ENCODE measurements at places on chromosomes 4 and X.

GRCh38 chrX:115650916-115651315, 89.9 kb downstream of the PLS3 start:
- DNase-seq: no peak

GRCh38 chr4:45033676-45034419, 307.5 kb upstream of the GNPDA2 start:
- DNase-seq: no peak

- no peak for DNase-seq
Measured at GRCh38 chr4:14897217-14897616, 105.1 kb upstream of the CPEB2 start.

GRCh38 chr4:15148199-15148598, 145.9 kb downstream of the CPEB2 start:
- DNase-seq: no peak

- peak; percentile 15 for DNase-seq
Measured at GRCh38 chrX:64975989-64976672, at the start of gene ZC4H2. Gene ZC4H2 (minus strand): TSS chrX:64976450. CDS start chrX:64976377, 73 bp downstream.

DNA sequence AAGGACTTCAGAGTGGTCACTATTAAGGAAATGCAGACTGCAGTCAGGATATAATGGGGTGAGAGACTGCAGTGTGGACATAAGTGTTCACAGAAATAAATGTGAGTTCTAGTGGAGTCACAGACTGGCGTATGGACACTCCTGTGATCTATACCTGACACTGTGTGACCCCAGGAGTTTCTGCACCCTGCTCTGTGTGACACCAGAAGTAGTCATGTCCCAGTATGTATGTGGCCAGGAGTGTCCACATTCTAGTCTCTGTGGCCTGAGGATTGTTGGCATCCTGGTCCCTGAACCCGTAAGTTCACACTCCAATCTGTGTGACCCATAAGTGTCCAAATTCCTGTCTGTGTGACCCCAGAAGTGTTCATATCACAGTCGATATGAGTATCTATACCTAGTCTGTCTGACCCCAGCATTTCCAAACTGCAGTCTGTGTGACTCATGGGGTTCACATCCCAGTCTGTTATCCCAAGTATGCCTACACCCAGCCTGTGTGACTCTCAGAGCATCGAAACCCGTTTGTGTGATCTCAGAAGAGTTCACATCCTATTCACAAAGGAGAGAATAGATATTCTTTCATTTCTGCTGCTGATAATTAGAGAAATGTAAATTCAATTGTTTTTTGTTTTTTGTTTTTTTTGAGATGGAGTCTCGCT, 16.3 kb downstream of the WDR13 start:
- no peak for DNase-seq

GRCh38 chrX:44529310-44529709, 13.3 kb downstream of the FUNDC1 start:
- DNase-seq: no peak

- no peak for DNase-seq
Measured at GRCh38 chrX:45537936-45538335, 337.3 kb upstream of the DIPK2B start.

DNA sequence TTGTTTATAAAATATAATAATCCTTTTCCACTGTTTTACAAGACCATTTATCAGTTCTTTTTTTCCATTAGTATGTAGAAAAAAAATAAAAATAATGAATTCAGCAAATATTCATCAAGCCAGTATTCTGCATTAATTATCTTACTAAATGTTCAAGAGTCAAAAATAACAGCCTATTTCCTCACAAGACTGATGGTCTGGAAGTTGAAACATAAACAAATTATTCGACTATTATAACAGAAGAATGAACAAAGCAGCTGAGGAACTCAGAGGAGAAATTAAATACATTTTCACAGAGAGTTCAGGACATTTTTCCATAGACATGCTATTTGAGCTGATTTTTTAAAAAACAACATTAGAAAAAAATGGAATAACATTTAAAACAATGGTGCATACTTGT, 2594.8 kb downstream of the ARAP2 start:
- DNase-seq: no peak

- no peak for DNase-seq
Measured at GRCh38 chr4:72489267-72489666, 79.8 kb downstream of the ADAMTS3 start.

GRCh38 chr4:8268901-8269534, 536 bp upstream of the HTRA3 start:
- no peak for DNase-seq

- DNase-seq: no peak
Measured at GRCh38 chrX:139826065-139827044, 106.5 kb downstream of the ATP11C start.

GRCh38 chrX:9875801-9876200, 89.6 kb downstream of the SHROOM2 start:
- DNase-seq: no peak

DNA sequence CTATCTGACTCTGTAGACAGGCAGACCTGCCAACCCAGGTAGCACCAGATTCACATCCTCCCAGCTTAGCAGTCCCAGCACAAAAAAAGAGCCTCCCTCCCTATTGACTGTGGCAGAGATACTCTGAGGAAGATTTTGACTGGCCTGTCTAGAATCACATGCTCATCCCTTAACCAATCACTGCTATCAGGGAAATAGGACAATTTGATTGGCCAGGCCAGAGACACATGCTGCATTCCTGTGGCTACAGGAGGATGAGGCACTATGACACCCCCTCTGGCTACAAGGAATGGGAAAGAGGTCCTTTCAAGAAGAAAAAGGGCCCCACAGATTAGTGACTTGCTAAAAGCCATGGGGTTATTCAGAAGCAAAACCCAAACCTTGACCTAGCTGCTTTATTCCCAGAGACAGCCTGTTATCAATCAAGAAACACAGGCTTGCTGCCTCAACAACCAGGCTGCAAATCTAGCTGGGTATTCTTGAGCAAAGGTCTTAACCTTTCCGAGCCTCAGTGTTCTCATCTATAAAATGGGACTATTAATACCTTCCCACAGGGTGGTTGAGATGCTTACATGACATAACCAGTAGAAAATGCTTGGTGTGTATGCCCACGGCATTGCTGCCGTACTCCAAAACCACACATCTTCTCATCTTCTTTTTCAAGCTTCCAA, 147.6 kb downstream of the BCOR start:
- no peak for DNase-seq

GRCh38 chr4:155854582-155855226, 11.4 kb downstream of the ASIC5 start:
- no peak for DNase-seq

DNA sequence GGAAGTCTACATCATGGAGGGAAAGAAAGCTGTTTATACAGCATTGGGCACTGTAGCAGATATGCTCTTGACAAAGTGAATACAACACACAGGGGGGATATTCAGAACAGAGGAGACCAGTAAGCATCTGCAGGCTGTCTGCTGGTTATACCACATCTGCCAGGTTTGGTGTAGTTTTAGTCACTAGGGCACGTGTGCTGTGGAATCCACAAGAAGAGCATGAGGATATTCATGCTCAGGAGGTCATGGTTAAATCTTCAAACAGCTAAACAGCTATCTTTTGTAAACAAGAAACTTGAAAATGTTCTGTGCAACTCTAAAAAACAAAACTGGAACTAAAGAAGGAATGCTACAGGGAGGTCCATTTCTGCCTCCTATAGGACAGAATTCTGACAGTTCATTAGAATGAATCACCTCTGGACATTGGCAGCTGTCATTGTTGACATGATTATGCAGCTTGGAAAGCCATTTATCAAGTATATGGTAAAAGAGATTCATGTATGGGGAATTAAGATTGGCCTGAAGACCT, 175.8 kb downstream of the RCHY1 start:
- no peak for DNase-seq

DNA sequence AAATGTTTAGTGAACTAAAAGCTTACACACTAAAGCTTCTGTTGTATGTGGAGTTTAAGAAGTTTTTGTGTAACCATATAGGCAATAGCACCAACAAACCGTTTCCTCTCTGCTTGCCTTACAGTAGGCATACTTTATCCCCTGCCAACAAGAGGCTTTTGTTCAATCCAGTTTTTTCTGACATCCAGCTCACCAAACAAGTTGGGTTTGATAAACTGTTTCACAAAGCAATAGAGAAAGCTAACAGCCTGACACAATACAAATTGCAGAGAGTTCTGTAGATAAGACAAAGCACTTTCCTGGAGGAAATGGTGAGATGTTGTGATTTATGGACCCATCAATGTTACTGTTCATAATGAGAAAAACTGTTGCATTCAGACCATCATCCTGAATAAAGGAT, 53.8 kb downstream of the PACRGL start:
- no peak for DNase-seq

GRCh38 chrX:116031331-116031730, 139.2 kb upstream of the AGTR2 start:
- no peak for DNase-seq

DNA sequence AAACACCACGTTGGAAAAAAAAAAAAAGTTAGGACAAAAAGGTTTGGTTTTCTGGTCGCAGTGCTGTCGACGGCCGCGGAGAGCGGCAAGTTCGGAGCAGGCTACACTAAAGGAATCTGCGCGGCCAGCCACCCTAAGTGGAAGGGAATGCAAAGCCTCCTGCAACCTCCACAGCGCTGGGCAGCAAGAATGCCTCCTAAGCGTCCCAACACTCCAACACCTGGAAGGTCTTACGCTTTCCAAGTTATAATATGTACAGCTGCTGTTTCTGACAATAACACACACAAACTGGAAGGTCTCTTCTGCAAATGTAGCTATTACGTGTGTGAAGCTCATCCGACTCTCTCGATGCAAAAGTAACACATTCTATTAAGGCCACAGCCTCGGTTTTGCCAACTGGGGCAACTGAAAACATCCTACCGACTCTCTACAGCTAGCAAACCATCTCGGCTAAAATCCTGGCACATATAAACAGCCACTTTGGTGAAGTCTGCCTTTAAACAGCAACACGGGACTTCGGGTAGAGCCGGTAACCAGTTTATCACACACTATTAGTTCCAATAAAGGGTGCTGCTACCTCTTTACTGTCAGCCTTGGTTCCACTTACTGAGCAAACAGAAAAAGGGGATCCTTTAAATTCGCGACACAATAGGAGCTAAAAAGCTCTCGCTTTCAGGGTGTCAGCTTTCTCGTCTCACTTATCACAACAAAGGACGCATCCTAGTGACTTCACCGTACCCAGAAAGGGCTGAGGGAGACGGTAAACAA, 895 bp downstream of the SMIM14 start:
- no peak for DNase-seq

DNA sequence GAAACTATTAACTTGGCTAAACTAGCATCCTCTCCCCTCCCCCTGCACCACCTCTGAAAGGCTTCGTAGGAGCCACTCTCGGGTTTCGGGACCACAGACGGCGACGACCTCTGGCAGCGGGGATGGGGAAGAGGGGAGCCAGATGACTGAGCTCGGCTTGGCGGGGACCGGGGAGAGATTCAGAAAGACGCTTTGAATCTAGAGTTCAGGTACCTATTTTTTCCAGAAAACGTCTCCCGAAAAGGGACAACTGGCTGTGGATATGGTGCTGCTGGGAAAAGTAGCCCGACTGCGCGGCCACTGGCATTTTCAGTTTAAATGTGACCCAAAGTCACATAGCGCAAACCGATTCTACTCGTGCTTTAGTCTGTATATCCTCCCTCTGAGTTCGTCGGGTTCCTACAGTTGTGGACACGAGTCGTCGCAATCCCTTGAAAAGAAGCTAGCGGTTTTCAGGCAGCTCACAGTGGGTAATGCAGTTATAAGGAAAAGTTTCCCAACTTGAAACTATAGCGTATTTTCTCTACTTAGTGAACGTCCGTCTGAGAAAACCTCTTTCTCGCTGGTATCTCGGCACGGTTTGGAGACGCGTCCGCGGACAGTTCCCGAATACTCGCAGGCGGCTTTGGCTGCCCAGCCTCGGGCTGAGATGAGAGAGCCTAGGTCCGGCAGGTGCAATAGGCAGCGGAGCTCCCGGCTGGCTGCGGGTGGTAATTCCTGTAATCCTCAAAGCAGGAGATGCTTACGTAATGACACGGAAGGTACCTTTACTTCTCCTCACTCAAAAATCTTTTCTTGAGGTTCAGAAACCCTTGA, 1.3 kb downstream of the PARM1 start:
- no peak for DNase-seq

DNA sequence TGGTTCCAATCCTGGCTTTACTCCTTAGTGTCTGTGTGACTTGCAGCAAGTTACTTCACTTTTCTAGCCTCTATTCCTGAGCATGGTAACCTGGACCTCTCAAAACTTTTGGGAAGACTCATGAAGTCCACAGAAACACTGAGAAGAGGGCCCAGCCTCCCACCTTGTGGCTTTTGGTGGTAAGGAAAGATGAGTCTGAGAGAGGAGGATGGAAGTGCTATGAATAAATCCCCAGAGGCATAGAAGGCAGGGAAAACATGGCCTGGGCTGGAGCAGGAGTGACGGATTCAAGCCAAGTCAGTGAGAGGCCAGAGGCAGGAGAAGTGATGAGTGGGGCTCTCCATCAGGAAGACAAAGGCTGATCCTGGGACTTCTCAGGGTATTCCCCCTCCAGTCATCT, 10.9 kb upstream of the MAGEA4 start:
- no peak for DNase-seq

DNA sequence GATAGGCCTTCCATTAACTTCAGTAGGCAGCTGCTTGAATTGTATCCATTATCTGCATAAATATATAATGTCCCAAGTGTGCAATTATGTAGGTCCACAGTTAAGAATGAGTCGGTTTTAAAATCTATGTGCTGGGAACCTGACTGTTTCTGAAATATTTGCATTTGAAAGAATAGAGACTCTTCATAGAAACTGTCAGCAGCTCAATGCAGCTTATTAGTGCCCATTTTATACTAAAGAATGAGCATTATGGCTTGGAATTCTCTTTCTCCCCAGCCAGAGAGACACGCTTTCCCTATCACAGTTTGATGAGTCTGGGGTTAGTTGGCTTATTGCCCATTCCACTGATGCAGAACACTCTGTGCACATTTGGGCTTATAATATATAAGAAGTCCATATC, 202.0 kb upstream of the PCDH7 start:
- no peak for DNase-seq

DNA sequence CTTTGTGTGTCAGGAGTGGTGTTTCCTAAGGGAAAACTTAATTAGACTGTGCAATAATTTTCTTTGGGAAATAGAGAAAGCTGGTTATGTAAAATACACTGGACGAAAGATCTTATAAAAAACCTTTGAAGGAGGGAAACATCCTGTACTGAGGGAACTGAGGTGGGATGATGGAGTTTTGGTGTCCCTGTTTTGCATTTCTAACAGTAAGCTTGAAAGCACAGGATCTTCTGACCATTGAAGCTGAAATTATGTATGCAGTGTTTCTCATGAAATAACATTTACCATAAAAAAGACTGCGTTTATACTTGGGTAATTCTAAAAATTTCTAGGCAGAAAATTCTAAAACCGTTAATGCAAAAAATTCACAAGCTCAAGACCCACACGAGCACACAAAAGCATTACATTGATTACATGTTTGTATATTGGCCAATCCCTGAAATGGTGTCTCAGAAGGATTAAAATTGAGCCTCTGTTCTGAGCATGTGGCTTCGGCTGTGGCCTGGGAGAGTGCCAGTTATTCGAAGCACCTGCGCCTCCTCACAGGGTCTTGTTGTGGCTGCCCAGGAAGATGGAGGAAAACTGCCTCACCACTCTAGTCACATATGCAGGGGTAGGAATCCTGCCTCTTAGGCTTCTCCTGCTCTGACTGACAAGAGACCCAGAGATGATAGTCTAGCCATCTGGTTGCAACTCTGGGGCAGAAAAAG, 49.5 kb downstream of the JADE3 start:
- no peak for DNase-seq

GRCh38 chr4:39820186-39820585, 122.2 kb downstream of the UBE2K start:
- no peak for DNase-seq
